ENCODE measurements at places on chromosomes 2 and 18.

GRCh38 chr2:60324536-60324935, 228.9 kb downstream of the BCL11A start:
- DNase-seq: no peak

GRCh38 chr2:94982675-94983074, 42.8 kb upstream of the MAL start:
- no peak for DNase-seq

- peak; percentile 32 for DNase-seq
These were observed 38.5 kb downstream of the INPP5D start for GRCh38 chr2:233098618-233099017.

GRCh38 chr2:241724259-241724974, 10.0 kb upstream of the D2HGDH start:
- DNase-seq: no peak

DNA sequence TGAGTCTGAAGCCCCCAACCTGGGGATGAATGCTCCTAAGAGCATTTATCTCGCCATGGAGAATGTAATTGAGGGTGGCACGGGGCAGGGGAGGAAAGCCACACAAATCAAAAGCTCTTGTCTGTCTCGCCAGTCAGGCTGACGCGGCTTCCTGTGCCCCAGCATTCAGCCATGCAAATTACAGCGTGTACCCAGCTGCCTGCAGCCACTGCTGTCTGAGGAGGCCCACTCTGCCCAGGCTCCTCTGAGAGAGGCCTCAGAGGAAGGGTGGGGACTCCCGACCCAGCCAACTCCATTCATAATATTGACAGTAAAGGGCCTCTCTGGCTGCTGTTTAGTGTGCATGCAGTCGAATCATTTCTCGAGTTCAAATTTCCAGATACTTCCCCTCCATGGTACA, 22.0 kb downstream of the SMAD7 start:
- DNase-seq: peak; percentile 79

DNA sequence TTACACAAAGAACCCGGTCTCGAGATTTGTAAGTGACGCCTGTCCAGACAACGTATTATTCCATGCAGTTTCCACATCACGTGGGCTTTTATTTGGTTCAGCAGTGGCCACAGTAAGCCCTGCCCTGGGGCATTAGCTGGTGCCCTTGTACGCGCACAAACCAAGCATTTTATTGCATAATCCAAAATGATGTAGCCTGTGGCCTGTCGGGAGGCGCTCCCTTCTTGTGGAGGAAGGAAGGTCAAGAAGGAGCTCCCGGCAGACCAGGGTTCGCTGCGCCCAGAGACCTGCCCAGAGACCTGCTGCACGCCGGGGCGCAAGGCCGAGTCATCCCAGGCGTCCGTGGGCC, 179.6 kb upstream of the ALKAL2 start:
- no peak for DNase-seq

DNA sequence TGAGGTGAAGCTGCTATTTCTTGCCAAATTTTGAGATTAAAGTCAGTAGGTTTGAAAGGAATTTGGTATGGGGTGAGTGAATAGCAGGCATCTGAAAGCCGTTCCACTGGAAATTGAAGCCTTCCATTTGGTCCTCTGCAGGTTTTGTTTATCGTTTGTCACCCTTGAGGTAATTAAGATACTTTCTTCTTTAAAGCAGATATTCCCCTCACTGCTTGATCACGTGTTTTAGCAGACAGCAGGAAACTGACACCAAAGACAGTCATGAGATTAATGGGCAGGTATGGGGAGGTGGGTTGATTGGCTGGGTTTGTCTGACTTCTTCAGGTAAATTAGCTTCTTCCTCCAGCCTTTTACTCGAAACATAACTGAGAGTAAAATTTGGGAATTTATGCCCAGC, 10.7 kb downstream of the LPIN1 start:
- no peak for DNase-seq

- no peak for DNase-seq
These were observed 233.4 kb upstream of the GALNT5 start for GRCh38 chr2:157024129-157024528.

DNA sequence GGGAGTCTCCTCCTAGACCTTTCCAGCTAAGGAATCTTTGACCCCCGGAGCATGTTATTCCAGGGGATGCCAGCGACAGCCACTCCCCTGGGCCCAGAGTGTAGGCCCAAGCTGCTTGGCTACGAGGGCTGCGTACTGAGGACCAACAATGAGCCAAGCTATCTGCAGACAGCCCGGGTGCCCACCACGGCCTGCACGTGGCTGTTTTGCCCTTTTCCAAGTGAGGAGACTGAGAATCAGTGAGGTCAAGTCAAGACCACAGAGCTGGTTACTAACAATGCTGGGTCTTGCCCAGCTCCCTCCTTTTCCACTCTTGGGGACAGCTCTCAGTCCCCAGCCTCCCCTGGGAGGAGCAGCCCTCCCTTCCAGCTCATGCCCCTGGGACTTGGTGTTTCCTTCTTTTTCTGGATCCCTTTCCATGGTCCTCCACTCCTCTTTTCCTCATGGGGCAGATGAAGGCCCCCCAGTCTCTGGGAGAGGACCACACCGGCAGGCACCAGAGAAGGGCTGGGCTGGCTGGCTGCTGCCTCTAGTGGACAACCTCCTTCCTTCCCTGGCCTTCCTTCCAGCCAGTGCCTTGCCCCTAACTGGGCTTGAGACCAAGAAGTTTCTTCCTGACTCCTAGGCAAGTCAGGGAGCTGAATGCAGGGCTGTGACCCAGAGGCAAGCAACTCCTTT, 550 bp upstream of the MALL start:
- DNase-seq: no peak

DNA sequence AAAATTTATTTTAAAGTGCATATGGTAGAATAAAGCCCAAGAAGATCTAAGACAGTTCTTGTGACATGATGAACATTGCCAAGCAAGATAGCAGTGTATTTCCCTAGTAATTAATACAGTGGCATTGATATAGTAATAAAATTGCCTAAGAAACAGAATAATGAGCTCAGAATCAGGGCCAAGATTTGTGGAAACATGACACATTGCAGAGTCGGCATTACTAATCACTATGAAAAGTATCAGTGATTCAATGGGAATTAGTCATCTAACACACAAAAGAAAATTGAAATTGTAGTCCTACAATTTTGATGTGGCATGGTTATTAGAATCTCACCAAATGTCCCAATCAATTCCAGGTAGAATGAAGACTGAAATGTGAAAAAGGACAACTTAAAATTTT, 243.0 kb upstream of the CYRIA start:
- DNase-seq: no peak

DNA sequence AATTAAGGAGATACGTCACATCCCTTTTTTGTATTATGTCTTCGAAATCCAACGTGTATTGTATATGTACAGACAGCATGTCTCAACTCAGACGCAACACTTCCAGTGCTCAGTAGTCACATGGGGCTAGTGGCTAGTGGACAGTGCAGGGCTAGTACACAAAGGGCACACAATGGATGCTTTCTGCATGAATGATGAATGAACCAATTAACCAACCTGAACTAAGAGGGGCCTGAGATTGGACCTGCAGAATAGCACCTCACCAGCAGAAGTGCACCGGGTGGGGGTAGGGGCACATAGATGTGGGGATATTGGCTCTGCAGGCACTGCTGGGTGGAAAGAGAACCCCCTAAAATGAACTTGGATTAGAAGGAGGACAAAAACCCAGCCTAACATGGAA, 20.7 kb downstream of the ST8SIA5 start:
- no peak for DNase-seq

DNA sequence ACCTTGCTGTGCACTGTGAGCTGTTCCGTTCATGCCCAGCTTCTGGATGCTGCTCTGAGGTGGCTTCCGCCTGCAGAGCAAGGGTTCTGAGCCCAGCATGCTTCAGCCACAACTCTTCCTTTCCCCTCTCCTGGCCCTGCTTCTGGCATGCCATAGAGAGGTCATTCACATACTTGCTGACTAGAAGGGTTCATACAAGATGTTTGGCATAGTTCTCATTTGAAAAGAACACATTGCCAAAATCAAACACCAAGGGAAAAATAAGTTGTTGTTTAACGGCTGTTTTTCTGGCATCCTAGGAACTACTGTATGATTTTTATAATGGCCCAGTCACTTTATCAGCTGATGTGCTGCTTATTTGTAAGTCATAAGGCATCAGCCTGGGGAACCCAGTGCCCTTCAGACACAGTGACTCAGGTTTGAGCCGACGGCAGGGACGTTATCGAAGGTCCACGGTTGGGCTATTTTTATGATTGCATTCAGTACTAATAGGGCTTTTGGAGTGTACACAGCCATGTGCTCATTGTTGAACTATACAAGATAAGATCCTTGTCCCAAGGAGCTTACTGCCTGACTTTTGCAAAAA, 53.9 kb upstream of the CTAGE1 start:
- no peak for DNase-seq

DNA sequence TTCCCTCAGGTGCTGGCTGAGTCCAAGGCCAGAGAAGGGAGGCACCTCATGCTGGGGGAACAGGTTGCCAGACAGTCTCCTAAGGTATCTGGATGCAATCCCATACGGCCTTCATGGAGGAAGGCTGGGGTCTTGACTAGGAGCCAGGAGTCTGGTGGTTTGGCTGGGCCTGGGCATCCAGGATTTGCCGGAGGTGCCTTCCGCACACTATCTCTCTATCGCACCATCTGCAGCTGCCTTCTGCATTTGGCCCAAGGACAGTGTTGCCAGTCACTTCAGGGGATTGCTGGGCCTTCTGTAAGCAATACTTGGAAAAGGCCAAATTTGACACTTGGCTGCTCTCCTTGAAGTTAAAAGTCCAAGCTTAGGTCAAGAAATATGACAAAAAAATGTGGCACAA, 327.2 kb downstream of the EN1 start:
- DNase-seq: no peak

DNA sequence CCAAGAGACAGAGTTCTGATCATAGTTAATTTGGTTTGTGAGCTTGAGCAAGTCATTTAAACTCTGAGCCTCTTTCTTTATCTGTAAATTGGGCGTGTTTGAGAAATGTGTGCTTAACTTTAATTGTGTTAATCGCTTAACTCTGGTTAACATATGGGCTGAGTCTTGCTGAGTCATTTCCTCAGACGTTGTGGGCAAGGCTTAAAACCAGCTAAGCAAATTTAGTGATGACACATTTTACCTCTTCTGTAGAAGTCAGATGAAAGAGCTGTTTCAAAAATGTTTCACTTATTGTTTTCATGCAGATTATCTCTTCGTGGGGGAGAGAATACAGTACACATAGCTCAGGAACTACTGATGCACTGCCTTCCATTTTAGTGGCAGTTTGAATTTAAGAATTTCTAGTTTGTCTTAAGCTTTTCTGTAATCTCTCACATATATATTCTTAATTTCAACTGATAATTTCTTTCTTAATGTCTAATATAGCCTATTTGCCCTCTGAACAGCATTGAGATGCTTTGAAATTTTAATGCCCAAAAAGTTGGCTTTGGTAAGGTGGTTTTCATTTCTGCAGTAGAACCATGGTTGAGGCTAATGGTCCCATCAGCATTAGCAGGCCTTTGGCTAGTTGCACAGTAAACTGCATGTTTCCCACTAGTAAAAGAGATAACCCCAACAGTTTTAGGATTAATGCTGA, 34.9 kb downstream of the RAB10 start:
- DNase-seq: no peak

- DNase-seq: no peak
These were observed 40.6 kb upstream of the LAMA1 start for GRCh38 chr18:7158216-7158615.

- DNase-seq: no peak
These were observed 239.1 kb downstream of the SCG2 start for GRCh38 chr2:223363085-223363484.

DNA sequence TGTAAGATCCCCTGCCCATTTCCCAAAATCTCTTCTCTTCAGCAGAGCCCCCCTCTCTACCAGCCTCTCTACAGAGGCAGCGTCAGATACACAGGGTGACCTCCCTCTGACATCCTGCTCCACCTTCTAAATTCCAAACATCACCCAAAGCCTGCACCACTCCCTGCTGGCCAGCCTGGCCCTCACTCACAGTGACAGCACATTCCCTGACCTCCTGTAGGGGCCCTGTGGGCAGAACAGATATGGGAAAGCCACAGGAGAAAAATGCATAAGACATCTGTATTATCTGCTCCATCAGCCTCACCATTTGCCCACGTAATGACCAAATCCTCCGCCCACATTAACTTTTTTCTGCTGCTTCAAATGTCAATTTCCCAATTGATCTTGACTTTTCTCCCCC, 40.6 kb downstream of the TRABD2A start:
- DNase-seq: no peak

GRCh38 chr2:208036357-208036756, 11.0 kb upstream of the PLEKHM3 start:
- DNase-seq: no peak

- DNase-seq: no peak
These were observed 19.0 kb downstream of the TPGS2 start for GRCh38 chr18:36809590-36810381.

- no peak for DNase-seq
These were observed 74.3 kb upstream of the CCDC150 start for GRCh38 chr2:196565106-196565765.

DNA sequence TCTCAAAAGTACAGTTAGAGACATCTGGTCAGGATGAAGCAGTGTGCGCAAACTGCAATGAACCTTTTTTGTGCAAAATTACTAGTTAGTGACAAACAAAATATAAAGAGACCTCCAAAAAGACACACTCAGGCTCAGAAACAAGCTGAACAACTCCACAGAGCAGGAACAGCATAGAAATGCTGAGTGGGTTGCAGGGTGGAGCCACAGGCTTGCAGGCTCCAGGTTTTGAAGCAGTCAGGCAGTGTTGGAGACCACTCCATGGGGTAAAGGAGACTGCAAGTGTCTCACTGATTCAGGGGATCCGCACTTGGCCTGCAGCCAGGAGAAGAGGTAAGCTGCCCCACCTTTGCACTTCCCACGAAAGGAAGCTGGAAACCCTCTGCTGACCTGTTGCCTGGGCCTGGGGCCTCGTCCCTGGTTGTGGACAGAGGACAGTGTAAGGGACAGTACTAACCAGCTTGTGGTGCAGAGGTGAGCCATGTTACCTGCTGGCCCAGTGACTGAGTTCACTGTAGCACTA, 36.4 kb downstream of the CFAP221 start:
- no peak for DNase-seq

DNA sequence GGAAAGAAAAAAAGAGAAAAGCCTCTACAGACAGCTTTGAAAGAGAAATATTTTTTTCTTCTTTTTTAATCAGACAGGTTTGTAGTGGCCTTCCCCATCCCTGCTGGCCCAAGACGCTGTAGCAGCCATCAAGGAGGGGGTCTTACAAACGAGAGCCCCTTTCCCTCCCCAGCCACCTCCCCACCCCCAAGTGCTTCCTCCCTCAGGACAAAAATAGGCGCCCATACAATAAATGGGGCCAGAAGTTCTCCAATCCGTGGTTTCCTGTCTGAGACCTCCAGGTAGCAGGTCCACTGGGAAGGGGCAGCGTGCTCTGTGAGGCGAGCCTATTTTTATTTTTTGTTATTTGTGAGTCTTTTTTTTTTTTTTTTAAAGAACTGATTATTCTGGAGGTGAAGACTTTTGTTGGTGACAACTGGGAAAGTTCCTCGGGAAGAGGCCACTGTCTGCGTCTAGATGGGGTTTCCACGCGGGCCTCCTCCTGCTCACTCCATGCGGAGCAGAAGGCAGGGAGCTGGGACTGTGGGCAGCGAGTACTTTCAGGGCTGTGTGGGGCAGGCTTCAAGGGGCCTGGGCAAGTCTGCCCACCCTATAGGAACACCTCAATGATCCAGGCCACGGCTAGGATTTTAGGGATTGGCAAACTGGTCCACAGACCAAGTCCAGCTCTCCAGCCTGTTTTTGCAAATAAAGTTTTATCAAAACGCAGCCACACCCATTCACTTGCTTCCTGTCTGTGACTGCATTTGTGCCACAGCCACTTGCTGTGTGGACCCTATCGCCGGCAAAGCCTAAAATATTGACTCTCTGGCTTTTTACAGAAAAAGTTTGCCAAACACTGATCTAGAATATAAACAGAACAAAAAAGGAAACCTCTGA, 139.6 kb downstream of the CTIF start:
- no peak for DNase-seq

- DNase-seq: peak; percentile 84
These were observed 704 bp downstream of the KLF11 start for GRCh38 chr2:10043906-10044601.

Data from head of caudate nucleus (tissue), 42 donors.